Right cardiac atrium (tissue), 5 donors: ENCODE measurements at places on chromosomes 16 and 17.

DNA sequence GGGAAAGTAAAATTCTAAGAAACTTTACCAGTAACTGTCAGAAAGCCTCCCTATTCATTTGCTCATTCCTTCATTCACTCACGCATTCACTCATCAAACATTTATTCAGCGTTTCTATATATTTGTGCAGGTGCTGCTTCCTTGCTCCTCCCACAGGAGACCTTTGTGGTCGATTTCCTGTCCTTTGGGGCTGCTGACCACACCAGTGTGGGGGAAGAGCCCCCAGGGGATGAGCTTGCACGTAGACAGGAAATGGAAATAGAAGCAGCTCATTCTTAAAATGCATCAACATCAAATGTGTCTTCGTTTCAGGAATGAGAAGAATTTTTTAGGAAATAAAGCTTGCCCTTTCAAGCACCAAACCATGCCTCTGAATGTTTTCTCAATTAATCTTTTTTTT is 9.6 kb downstream of the PIK3R6 start:
- DNase-seq: no peak

GRCh38 chr16:46947900-46948547 is 25.4 kb downstream of the DNAJA2 start:
- DNase-seq: no peak

DNA sequence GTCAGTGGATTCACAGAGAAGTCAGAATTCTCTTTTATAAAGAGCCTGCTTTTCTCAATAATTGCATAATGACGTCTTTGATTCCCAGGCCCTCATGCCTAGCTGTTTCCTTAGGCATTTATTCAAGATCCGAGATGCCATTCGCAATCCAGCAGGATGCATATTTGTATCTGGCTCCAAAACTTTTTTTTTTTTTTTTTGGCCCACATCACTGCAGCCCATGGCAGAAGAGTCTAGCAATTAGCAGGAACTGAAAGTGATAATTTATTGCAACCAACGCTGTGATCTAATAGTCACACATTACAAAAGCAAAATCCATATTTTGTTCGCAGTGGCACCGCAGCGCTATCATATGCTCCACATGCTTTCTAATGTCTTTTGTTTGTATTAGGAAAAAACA is 503.4 kb downstream of the MAF start:
- no peak for DNase-seq

GRCh38 chr17:11488407-11488806 is 109.9 kb upstream of the DNAH9 start:
- DNase-seq: no peak

GRCh38 chr16:27756206-27756970 is 206.4 kb downstream of the KATNIP start:
- DNase-seq: no peak
